BJ (cell line): ENCODE measurements at places on chromosomes 6 and 20.

GRCh38 chr6:31008165-31008564 lies 2.1 kb upstream of the MUC22 start:
- DNase-seq, result no peak

- DNase-seq, result no peak
Measured at GRCh38 chr20:833121-833449, 430 bp upstream of the FAM110A start.

DNA sequence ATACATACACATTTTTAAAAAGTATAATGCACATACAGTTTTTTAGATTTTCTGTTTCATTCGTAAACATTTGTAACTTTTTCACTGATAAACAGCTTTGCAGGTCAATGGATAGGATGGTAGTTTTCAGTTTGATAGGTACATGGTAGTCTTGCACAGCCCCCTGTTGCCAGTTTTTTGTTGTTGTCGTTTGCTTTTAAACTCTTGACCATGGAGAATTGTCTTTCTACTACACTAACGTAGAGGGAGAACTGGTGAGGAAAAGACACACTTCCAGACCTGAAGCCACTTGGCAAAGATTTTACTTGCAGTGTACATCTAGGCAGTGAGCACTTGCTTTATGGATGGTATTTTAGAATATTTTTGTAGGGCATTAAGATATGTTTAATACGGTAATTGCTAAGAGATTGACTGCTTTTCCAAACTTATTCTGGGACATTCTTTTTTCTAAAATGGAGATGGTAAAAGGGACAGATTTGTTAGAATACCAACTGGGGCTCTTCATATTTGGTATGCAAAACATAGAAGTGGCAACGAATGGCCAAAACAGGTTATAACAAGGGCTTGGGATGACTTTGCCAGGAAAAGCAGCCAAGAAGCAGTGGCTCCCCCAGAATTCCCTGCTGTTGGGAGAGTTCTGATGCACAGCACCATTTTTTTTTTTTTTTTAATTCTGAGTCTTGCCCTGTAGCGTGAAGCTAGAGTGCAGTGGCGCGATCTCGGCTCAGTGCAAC lies 1.5 kb downstream of the PYGB start:
- DNase-seq, result no peak

DNA sequence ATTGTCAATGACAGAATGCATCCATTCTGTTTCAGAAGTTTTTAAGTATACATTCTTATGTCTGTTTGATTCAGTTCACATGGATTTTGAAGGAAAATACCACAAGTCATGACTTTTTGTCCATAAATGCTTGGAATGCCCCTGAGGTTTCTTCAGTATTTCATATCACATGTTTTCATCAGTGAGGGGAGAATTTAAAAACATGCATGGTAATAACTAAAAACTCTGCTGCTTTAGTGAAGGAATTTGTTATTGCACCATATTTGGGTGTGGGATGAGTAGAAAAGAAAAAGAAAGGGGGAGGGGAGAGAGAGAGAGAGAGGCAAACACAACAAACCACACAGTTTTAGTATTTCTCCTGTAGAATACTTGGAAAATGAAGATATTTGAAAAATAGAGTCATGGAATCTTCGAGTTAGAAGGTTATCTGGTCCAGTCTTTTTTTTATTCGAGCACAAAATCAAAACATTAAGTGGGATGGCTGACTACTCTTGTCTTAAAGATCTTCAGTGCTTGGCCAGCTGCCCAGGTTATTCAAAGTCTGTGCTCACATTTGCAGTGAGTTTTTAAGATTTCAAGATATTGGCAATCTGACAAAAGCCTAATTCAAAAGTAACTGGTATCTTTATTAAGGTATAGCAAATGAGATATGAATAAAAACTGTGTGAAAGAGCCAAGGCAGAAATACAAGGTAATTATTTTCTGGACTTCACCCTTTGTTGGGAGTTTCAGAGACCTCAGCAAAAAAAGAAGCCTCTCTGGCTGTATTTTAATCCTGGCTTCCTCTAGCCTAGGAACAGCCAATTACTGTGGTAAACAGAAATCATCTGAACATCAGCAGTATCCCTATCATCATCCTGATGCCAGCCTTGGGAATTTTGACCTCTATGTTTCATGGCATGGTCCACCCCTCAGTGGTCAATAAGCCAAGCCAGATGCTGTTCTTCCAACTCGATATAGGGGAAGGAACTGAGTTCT lies 687.9 kb upstream of the CITED2 start:
- DNase-seq, result peak; percentile 96

DNA sequence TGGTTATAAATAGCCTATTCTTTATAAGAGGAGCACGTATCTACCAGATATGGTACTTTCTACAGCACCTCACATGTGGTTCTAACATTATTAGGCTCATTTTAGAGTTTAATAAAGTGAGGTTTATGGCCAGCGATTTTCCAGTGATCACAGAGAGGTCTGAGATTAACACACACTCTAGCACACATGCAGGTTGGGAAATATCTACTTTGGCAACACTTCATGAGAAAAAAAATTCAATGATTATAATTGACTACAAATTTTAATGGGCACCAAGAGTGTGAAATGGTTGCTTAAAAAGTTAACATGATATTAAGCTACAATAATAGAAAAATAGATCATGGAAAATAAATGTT lies 693 bp upstream of the KLHL31 start:
- DNase-seq, result no peak

GRCh38 chr6:75094614-75095200 lies 111.1 kb downstream of the COL12A1 start:
- DNase-seq, result peak; percentile 52
